ENCODE measurements at places on chromosomes 12 and 14.
A peak's percentile ranks its signal among the peaks of the same experiment; 100 is the strongest.

DNA sequence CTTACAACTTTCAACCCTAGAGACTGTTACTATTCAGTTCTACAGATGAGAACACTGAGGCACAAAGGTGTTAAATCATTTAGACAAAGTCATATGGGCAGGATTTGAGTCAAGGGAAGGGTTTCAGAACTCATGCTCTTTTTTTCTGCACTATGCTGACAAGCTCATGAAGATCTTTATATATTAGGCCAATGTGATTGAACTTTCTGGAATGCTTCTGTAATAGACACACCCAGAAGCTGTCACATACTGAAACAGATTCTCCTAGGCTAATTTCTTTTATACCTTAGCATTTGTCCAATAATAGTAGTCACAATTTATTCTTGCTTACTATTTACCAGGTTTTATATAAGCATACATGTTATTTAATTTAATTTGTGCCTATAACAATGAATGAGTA lies 164.0 kb downstream of the ALG10B start:
- DNase-seq = peak; percentile 29

DNA sequence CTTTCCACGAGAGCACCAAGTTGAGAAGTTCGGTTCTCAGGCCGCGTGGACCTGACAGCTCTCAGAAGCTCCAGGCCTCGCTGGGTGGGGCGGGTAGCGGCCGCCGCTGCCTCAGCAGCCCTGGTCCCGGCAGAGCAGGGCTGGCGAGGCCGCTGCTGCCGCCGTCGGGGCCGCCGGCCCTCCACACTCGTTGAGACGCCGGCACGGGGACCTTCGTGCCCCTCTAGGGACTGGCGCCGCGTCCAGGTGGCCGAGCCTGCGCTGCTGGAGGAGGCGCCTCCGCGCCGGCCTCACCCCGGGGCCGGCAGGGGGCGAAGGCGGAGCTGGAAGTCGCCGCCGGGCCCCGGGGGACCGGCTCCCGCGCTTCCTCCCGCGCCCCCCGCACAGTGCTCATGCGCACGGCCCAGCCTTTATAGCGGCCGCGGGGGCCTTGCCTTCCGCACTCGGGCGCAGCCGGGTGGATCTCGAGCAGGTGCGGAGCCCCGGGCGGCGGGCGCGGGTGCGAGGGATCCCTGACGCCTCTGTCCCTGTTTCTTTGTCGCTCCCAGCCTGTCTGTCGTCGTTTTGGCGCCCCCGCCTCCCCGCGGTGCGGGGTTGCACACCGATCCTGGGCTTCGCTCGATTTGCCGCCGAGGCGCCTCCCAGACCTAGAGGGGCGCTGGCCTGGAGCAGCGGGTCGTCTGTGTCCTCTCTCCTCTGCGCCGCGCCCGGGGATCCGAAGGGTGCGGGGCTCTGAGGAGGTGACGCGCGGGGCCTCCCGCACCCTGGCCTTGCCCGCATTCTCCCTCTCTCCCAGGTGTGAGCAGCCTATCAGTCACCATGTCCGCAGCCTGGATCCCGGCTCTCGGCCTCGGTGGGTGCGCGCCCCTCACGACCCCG lies at the start of gene COCH:
Gene COCH, plus strand, starts transcription at position 440 of the 879 bp plus-strand sequence. Its CDS starts 380 bp downstream, at position 820.
- DNase-seq = no peak

- peak; percentile 69 for DNase-seq
Observed at GRCh38 chr12:90899456-90900182, 55.4 kb downstream of the CCER1 start.

DNA sequence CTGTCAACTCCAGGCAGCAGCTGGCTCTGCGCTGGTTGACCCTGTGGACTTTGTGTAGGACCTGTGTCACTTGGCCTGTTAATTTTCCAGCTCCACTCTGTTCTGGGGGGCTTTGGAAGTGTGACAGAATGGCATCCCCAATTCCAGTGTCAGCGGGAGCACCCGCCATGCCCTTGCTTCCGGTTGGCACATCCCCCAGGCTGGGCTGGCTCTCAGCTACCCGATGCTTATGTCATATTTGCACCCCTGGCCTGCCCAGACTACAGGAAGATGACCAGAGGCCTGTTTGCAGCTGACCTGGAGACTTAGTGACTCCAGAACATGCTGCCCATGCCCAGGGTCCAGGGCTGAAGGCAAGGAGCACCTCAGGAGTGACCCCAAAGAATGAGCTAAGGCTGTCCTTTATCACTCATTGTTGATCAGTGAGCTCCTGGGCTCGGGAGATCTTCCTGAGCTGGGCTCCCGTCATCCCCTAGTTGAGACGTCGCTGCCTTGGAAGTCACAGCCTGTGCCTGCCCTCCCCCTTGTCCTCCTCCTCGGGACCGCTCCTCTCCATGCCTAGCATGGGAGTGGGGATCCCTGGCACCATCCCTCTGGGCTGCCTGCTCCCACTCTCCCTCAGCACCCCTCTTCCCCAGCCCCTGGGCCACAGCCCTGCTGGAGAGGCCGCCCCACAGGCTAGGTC lies 163.4 kb upstream of the RTL1 start:
- DNase-seq = no peak

- DNase-seq = peak; percentile 42
Observed at GRCh38 chr12:130124605-130125244, 37.5 kb upstream of the FZD10 start.

- no peak for DNase-seq
Observed at GRCh38 chr14:91906374-91906773, 39.0 kb upstream of the TC2N start.

GRCh38 chr12:106956048-106956578 lies 406 bp downstream of the TMEM263 start:
- DNase-seq = peak; percentile 45

DNA sequence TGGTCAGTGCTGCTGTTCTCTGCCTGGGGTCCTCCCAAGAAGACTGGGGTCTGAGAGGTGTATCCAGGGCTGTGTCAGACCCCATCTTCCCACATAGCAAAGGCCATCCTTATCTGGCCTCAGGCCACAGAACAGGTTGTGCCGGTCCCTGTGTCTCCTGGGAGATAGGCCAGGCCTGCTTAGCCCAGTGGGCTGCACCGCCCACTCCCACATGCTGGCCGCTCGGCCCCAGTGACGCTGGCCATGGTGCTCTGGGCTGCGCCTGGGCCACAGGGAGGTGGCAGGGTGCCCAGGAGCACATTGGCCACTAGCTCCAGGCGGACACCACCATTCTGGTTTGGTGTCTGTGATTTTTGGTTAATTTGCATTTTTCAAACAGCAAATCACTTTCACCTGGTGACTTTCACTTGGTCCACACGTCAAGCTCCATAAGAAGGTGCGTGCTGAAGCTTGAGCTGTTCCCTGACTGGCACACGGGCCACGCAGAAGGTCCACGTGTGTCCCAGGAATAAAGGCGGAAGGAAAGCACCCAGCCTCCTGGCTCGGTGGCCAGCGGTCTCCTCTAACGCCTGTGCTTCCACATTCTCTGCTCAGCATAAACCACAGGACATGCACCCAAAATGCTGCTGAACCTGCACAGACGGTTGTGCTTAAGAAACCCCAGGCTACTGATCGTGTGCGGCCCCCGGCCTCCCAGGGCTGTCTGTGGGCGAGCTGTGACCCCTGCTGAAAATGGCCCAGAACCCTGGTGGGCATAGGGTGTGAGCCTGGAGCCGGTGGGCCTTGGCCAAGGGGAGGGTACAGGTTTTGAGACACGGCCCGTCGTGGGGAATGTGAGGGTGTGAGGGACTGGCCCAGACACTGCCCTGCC lies 4.6 kb downstream of the FBRSL1 start:
- DNase-seq = peak; percentile 25

GRCh38 chr14:31934767-31935266 lies 142.3 kb upstream of the ARHGAP5 start:
- DNase-seq = peak; percentile 75

GRCh38 chr14:95770777-95771176 lies 56.9 kb upstream of the TCL1A start:
- no peak for DNase-seq

DNA sequence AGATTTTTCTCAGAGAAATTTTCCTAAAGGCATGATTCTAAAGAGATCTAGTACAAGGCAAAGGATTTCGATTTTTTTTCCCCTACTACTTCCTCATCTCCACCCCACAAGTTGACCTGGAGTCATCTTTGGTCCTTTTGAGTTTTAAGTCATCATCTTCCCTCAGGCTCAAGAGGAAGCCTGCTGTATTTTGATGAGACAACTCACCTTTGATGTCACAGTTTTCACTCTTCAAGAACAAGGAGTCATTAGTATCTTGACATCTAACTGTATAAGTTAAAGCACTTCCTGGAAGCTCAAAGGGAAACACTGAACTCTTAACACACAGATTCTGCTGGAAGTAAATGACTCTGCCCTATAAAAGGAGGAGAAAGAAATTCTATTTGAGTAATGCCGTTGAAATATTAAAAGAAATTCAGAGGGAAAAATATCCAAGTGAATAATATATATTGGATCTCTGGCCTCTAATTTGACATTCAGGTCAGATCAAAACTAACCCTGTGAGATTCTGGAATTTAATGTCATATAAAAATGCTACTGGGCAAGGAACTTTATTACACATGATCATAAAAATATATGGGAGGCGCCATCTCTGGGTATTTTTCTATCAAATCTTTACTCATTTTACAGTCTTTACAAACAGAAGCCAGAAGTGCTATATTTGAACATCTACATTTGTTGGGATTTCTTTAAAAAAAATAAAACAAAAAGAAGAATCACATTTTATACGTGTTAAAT lies 435.0 kb downstream of the NRXN3 start:
- DNase-seq = no peak

DNA sequence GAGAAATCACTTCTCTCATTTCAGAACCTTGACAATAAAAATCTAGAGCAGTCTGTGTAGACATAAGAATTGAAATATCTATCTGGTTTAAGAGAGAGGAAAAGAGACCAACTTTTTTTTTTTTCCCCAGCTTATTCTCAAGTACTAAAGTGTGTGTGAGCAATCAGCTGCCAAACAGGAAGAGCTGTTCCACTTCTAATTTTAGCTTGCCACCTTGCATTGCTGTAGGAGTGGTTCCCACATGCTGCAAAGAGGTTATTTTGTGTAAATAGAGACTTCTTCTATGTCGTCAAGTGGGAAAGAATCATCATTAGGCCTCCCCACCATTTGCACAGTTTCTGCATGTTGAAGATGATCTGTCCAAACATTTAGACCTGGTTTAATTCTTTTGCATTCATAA lies 142.6 kb downstream of the NPAS3 start:
- peak; percentile 9 for DNase-seq

- no peak for DNase-seq
Observed at GRCh38 chr12:42468341-42468821, 121.2 kb downstream of the PRICKLE1 start.

DNA sequence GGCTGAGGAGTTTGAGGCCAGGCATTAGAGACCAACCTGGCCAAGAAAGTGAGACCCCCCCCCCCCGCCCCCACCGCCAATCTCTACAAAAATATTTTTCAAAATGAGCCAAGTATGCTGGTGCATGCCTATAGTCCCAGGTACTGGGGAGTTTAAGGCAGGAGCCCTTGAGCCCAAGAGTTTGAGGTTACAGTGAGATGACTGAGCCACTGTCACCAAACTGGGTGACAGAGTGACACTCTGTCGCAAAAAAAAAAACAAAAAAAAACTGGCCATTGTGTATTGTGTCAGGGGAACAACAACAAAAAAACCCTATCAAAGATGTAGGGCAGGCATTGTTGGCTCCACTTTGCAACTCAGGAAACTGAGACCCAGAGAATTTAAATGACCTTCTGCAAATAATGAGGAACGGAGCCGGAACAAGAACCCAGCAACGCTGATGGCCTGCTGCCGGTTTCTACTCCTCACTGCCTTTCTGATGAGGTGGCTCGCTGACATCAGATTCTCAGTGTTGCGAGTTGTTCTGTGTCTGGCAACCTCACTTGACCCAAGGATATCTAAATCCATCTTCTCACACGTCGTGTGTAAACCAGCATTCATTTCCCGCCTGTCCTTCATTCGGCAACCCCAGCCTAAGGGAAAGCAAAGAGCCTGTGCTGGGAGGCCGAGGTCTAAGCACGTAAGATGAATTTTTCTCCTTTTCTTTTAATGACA lies 195.2 kb upstream of the CRY1 start:
- no peak for DNase-seq

DNA sequence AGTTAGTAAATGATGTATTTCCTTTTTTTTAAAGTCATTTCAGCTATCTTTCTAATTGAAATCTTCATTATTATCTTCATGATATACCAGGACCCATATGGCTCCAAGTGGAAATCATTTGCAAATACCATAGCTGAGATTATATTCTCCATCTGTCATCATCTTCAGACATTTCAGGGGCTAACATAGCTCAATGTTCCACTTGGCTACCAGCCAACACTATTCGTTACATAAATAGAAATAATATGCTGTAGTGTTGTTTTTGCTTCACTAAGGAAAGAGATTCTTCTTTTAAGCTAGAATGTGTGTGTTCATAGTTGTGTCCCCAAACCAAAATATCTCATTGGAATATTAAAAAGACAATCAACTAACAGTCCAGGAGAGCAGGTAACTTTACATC lies 225.1 kb downstream of the DIO2 start:
- DNase-seq = no peak

DNA sequence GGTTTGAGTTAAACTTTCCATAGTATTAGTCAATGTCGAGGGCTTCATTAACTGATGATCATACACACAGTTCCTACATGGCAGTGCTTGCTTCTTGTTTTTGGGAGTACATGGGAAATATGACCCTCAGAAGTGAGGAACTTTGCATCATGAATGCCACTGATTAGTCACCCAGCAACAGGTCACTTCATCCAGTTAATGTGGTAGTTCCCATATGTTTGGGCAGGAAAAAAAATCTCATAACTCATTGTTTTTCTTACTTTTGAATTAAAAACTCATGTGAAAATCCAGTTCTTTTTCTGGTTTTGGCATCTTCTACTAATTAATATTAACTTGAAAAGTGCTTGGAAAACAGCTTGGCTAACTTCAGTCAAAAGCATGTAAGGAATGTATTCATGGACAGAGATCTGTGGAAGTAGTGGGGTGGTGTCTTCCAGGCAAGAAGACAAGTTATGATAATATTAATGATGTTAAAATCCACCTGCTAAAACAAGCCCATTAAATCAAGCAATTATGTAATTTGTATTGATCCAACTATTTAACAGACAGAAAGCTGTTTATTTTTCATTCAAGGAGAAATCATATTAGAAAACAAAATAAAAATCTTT lies 309.1 kb upstream of the NAV3 start:
- no peak for DNase-seq

- peak; percentile 71 for DNase-seq
Observed at GRCh38 chr14:52694761-52695480, 437 bp downstream of the ERO1A start.

GRCh38 chr14:104702106-104702505 lies 12.7 kb downstream of the INF2 start:
- DNase-seq = no peak

DNA sequence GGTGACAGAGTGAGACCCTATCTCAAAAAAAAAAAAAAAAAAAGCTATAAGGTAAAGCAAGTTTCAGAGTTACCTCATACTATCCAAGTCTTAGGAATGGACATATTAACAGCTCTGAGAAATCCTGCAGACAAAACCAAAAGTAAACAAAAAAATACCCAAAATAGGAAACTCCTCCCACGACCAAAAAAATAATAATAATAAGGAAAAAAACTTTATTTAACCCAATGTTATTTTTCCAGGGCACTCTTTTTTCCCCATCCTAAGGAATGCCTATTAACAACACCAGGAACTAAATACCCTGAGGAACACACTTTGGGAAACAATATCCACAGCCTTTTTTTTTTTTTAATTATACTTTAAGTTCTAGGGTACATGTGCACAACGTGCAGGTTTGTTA lies 135.5 kb upstream of the CCND2 start:
- DNase-seq = no peak

GRCh38 chr12:23361971-23362370 lies 587.5 kb downstream of the SOX5 start:
- DNase-seq = no peak

- DNase-seq = no peak
Observed at GRCh38 chr14:43166163-43166562, 1340.9 kb downstream of the FSCB start.

- DNase-seq = no peak
Observed at GRCh38 chr12:4217091-4217490, 56.5 kb upstream of the CCND2 start.

Data from epithelial cell of esophagus (primary cell).